ENCODE measurements at places on chromosomes 4 and X.

GRCh38 chr4:76420188-76420761, 666 bp downstream of the CCDC158 start:
- DNase-seq = no peak

GRCh38 chr4:53490965-53491622, 100.2 kb downstream of the LNX1 start:
- no peak for DNase-seq

GRCh38 chrX:103733017-103733416, 22.3 kb downstream of the TMEM31 start:
- DNase-seq = no peak

- DNase-seq = no peak
These were observed 140.5 kb downstream of the GRIA3 start for GRCh38 chrX:123324625-123325024.

GRCh38 chr4:1655676-1656075, 28.4 kb downstream of the FAM53A start:
- no peak for DNase-seq

DNA sequence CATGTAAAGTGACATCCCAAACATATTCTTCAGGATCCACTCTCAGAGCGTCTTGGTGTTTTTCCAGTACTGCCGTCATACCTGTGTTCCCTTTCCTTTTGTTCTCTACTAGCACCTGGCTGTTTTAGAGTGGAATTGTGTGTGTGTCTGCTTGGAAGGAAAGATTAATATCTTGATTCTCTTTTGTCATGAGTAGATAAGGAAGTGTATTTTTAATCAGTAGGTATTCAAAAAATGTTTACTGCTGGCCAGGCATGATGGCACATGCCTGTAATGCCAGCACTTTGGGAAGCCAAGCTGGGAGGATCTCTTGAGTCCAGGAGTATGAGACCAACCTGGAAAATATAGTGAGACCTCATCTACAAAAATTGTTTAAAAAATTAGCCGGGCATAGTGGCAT, 198.8 kb downstream of the CBR4 start:
- DNase-seq = no peak

DNA sequence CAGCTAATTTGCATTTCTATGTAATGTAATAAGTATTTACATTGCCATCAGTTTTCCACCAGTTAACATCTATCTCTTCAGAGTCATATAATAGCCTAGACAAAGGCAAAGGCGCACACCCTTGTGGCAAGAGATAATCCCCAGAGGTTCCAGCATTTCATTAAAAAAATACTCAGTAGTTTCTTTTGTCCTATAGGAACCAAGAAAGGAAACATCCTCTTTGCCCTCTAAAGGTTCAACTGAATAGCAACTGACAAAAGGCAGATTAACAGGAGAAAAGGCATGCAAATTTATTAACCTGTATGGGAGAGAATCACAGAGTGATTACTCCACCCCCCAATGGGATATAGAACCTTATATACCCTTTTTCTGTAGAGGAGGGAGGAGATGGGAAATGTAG, 48.4 kb downstream of the MAGEB17 start:
- no peak for DNase-seq

DNA sequence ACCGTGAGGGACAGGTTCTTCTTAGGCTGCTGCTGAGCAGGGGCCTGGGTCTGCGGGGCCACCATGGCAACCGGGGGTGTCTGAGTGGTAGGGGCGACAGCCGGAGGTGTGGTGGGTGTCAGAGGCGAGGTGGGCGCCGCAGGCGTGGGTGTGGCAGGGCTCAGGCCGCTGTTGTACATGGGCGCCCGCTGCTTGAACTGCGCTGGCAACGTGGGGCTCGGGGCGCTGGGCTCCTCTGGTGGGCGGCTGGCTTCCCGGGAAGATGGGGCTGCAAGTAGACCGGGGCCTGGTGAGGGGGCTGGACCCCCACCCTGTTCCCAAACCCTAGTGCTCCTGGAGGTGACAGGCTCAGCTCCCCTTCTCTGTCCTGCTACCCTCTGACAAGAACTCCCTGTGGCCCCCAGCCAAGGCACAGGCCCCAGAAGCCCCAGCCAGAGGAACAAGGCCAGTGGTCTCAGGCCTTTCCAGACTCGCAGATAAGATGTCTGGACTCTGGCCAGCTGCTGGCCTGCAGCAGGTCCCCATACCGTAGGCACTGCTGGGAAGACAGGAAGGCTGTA, 24.8 kb downstream of the NELFA start:
- no peak for DNase-seq

GRCh38 chr4:151953795-151954372, 193.1 kb upstream of the GATB start:
- no peak for DNase-seq

- no peak for DNase-seq
These were observed 72.7 kb downstream of the EFNB1 start for GRCh38 chrX:68901519-68901918.

- no peak for DNase-seq
These were observed 568 bp downstream of the FHDC1 start for GRCh38 chr4:152936446-152937335.

DNA sequence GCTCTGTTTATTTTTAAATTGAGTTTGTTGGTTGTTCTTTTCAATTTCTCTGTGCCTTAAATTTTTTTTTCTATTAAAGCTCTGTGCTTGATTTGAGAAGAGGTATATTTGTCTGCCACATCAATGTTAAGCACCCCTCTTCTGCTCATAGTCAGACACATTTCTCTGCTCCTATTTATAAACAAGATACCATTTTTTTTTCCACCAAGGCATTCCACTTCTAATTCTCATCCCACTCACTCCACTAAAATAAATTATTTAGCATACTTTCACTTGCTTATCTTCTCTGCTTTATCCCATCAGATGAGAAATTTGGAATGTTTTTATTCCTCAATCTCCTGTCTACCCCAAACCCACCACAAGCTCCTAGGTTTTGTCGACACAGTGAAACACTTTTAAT, 127.0 kb upstream of the PDE5A start:
- DNase-seq = no peak
